T47D (cell line): ENCODE measurements at places on chromosomes 6 and 20.

- DNase-seq = peak; percentile 48
These were observed 70.2 kb upstream of the BEND3 start for GRCh38 chr6:107185391-107185970.

- no peak for DNase-seq
These were observed 11.0 kb downstream of the RIPOR2 start for GRCh38 chr6:24924580-24925356.

GRCh38 chr20:18971574-18971973, 158.0 kb downstream of the SCP2D1 start:
- DNase-seq = peak; percentile 28

DNA sequence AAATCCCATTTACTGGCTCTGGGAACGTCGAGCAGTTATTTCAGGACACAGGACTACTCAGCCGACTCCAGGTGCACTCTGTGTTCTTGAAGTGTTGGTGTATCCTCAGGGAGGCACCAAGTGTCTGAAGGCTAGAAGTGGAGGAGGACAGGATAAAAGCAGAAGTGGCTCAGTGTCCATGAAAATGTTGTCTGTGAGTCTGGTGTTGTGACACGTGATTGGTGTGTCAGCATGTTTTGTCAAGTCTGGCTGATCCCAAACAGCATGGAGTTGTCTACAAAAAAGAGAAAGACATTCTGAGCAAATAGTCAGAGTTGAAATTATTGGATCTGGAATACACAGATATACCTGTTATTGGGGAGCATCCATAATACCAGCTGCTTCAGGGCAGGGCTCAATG, 30.3 kb downstream of the SCGN start:
- DNase-seq = no peak

GRCh38 chr6:89787660-89788328, 31.8 kb downstream of the MDN1 start:
- no peak for DNase-seq

- no peak for DNase-seq
These were observed 71.5 kb upstream of the RIPOR2 start for GRCh38 chr6:25007269-25007699.

DNA sequence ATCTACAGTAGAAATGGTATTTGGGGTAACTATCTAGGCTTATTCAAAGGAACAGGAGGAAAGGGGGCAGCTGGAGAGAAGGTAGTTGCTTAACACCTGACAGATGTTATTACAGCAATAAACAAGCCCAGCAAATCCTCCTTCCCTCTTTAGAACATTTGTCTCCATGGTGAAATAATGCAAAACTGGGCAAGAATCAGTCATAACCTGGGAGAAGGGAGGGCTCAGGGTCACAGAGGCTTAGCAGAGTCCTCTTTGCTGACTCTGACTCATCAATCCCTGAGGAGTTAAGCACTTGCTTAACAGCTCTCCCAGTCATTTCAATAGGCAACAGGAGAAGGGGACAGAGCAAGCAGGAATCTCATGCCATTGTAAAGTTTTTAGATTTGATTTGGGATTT, 230.3 kb downstream of the IBTK start:
- no peak for DNase-seq

DNA sequence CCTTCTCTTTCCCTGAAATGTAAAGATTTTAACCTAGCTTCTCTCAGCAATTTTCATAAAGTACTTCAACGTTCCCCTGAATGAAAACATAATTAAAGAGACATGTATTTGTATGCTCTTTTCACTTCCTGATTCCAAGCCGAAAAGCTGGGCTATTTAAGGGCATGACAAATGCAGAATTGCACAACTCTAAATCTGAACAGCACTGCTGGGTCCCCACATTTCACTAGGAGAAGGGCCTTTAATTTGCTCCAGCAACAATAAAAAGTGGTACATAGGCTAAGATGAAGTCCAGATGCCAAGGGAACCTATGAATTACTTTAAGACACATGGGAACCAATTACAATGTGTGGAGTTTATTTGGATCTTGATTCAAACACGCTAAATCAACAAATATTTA, 42.0 kb downstream of the IRAK1BP1 start:
- DNase-seq = no peak

DNA sequence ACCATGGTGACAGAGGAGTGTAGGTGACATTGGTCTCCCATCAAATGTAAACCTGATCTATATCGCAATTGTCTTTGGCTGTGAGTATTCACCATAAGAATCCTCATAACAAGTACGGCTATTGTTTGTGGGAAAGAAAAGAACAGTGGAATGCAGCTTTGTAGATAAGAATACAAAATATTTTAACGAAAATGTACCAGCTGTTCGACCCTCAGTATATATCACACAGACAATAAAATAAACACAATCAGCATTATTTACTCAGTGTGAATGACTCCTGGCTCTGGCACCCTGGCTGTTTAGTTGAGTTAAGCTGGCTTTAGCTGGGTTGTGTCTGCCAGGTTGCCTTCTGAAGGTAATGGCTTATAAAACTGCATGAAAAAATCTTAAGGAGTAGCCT, 43.4 kb downstream of the SNRNP48 start:
- DNase-seq = no peak

GRCh38 chr6:27891320-27891875, 20.8 kb downstream of the OR2B2 start:
- DNase-seq = no peak

DNA sequence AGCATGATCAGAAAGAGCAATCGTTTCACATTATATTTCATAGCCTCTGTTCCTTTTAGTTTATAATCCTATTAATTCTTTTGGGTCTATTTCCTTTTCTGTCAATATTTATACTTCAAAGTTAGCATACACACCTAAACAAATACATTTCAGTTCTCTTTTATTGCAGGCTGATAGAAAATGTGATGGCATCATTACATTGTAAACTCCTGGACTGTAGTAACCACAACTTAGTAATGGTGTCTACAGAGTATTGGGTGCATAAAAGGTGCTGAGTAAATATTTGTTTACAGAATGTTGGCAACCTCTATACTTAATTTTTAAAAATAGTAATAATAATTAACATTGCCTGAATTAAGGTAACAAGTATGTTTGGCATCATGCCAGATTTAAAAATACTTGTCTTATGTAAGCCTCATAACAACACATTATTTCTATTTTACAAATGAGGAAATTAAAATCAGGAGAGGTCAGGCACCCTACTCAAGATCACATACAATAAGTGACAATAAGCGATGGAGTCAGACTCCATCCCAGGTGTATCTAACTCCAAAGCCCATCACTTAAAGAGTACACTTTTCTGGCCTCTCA, 195.0 kb downstream of the UBE3D start:
- DNase-seq = peak; percentile 41

- no peak for DNase-seq
These were observed 382.7 kb downstream of the THBS2 start for GRCh38 chr6:168870982-168871381.

GRCh38 chr6:113434641-113435040, 422.5 kb upstream of the MARCKS start:
- no peak for DNase-seq

GRCh38 chr6:84669945-84670344, 94.5 kb downstream of the TBX18 start:
- DNase-seq = no peak

DNA sequence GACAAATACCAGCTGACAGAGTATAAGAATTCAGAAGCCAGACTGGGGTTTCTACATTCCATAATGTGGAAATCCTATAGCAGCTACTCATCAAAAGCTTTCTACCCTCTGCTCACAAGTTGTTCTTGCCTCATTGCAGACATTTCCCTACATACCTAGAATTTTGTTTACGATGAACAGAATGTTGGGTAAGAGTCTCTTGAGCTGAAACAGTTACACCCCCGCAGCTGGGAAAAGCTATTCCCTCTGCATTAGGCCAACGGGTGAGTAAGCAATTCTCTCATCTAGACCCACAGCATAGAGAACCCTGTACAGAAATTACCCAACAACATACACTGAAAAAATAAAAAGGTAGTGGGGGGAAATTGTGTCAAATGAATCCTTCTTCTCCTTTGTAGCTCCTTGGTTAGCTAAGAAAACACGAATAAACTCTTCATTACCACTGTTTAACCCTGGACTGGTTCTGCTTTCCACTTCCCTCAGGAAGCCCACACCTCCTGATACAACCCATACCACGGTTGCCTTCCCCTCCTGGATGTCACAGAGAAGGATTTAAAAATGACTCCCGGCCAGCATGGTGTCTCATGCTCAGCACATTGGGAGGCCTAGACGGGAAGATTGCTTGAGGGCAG, 215.0 kb upstream of the SHLD1 start:
- DNase-seq = no peak

DNA sequence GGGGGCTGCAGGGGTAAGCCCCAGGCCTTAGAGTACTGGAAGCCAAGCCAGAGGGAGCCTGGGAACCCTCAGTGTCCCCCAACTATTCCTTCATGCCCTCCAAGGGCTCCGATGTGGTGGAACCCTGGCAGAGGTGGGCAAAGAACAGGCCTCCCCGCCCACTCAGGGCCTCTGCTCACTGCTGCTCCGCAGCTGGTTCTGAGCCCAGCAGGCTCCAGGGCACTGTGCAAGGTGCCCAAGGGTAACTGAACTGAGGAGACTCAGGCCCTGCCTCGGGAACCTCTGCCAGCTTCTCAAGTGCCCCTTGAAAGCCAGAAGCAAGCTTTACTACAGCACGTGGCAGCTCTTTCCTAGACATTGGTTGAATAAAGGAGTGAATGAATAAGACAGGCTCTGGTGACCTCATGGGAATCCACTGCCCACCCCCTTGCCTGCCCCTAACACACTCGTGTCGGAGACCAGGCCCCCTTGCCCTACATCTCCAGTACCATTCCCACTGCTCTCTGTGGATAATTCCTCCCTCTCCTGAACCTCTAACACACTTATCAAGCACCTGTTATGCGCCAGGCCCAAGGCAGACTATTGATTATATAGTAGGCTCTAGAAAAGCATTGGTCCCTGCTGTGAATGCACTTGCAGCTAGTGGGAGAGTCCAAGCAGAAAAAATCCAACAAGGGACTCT, 55.0 kb downstream of the TOX2 start:
- DNase-seq = no peak

DNA sequence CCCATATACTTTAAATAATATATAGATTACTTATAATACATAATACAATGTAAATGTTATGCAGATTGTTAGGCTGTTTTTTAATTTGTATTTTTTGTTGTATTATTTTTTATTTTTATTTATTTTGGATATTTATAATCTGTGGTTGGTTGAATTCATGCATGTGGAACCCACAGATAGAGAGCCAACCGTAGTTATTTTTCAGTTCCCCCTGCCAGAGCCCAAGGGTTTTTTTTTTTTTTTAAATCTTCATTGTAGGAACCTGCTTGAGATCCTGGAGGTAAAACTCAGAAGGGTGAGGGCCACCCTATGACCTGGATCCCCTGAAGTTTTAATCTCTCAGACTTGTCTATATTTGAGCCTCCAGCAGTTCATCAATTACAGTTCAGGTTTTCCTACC, 133.2 kb downstream of the B3GAT2 start:
- DNase-seq = no peak

- no peak for DNase-seq
These were observed 39.3 kb upstream of the KHDC1 start for GRCh38 chr6:73302339-73302738.

GRCh38 chr6:27053738-27054137, 193.8 kb upstream of the PRSS16 start:
- no peak for DNase-seq
